Lower leg skin (tissue), 4 donors: ENCODE measurements at places on chromosomes 7 and 10. TPM values are rescaled to one million over a fixed set of nuclear protein-coding genes. Genes with fewer than 3 reads are reported as not detected.

The RET gene
- total RNA-seq: 0.04 TPM

- DNase-seq: peak; percentile 15
These were observed 248.8 kb upstream of the PTN start for GRCh38 chr7:137592232-137592896.

- no peak for DNase-seq
These were observed 41.3 kb downstream of the SH3PXD2A start for GRCh38 chr10:103814105-103814504.

The GCK gene
- not detected for total RNA-seq

- DNase-seq: no peak
These were observed 56.2 kb downstream of the JMJD1C start for GRCh38 chr10:63409465-63410027.

The AGMO gene
- total RNA-seq: 0.58 TPM

GRCh38 chr10:127151981-127152699 is 44.3 kb downstream of the INSYN2A start:
- no peak for DNase-seq

The IGFBP1 gene
- total RNA-seq: not detected

The CRYGN gene
- total RNA-seq: not detected

The LDB3 gene
- total RNA-seq: 0.93 TPM

DNA sequence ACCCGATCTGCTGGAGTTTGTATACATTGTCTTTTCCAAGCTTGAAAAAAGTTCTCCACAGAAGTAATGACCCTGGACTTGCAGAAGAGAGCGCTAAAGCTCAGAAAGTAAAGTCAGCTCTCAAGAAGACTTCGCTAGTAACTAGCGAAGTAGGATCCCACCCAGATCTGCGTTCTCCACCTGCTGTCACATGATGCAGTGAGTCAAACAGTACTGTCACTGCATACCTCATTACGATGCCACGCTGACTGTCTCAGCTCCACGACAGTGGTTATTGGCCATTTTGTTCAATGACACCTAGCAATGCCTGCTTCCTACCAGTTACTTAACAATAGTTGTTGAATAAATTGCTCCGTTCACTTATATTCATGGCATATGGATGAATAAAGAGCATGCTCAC is 29.7 kb upstream of the SEC61G start:
- DNase-seq: no peak

- DNase-seq: no peak
These were observed 277.9 kb downstream of the HPSE2 start for GRCh38 chr10:98957801-98958200.

DNA sequence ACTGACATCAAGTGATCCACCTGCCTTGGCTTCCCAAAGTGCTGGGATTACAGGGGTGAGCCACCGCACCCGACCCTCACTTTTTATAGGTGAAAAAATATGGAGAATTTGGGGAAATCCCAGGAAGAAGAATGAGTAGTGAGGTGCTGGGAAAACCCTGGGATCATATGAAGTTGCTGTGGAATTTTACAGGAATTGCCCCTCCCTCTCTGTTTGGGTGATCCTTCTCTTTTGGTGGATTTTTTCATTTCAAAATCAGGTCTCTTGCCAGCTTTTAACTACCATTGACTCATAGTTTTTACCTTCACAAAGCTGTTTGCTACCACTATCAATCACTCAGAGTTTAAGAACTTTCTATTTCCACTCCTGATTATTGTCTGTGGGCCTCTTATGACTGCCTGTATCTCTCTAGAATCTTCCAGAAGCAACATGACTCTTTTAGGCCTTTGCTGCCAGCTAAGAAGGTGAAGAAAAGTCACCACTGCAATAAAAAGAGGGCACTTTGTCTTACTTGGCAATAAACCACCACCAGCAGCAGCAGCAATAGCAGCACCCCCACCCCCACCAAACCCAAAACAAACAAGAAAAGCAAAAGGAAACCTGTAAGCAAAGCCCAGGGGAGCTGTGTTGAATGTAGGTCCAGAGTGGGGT is 4.0 kb upstream of the GIMAP8 start:
- DNase-seq: no peak

The CALD1 gene
- total RNA-seq: 95.7 TPM

DNA sequence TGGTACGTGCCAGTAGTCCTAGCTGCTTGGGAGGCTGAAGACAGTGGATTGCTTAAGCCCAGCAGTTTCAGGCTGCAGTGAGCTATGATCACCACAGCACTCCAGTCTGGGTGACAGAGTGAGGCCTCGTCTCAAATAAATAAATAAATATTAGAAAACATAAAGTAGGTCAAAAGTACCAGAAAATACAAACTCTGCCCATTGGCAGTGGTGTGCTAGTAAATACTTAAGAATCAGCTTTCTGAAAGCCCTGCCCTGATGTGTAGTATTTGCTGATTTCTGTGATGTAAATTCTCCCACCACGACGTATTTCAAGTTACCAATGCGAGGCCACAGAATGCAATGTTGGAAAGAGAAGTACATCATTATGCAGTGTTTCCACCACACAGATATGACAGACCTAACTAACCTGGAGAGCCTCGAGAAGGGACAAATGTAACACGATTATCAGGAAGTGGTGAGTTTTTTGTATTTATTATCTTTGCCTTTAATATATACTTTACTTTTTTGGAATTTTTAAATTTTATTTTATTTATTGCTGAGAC is 11.8 kb upstream of the MAP3K8 start:
- DNase-seq: no peak

DNA sequence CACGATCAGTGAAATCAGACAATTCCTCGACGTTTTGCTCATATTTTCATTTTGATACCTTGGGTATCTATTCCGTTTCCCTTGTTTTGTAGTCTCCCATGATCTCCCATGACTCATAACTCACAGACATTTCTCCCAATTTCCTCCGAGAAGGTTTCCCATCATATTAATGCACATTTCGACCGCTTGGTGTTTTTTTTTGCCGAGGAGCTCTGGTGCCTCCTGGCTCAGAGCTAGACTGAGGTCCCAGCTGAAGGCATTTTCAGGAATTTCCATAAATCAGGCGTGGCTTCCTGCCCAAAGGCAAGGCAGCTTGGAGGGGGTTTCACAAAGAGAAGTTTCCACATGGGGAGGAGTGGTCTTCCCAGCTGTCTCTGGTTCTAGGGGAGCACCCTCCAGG is 148.2 kb upstream of the TNS3 start:
- DNase-seq: no peak

The EPHA1 gene
- total RNA-seq: 73.1 TPM

DNA sequence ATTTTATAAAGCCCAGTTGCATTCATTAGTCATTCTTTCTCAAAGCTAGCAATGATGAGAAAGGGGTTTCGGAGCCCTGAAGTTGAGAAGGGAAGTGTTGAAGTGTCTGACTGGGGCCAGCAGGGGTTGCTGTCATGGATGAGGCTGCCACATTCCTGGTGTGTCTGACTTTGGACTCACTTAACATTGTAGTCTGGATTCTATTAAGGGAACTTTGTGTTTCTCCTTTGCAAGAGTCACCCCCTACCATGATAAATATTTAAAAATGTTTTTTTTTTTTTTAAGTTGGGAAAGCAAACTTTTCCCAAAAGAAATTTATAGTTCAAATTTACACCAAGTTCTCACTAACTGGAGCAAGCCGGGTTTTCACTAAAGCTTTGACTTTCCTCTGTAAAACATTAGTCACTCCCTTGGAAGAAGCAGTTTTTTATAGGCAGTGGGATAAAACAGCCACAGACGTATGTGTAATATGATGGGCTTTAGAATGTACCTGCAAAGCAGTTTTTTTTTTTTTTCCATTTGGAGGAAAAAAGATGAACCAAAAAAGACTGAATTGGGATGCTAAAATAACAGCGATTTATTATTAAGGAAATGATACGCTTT is 243.6 kb downstream of the TWIST1 start:
- DNase-seq: no peak

GRCh38 chr7:123661765-123662164 is 6.1 kb downstream of the LMOD2 start:
- DNase-seq: no peak
